NCI-H2081 (cell line): ENCODE measurements at places on chromosomes 4 and X.

- no peak for DNase-seq
Measured at GRCh38 chr4:8472158-8472688, 31.6 kb downstream of the TRMT44 start.

- DNase-seq: no peak
Measured at GRCh38 chr4:145351162-145351561, 130.5 kb upstream of the SMAD1 start.

GRCh38 chr4:121358473-121358872, 22.3 kb downstream of the QRFPR start:
- DNase-seq: no peak

DNA sequence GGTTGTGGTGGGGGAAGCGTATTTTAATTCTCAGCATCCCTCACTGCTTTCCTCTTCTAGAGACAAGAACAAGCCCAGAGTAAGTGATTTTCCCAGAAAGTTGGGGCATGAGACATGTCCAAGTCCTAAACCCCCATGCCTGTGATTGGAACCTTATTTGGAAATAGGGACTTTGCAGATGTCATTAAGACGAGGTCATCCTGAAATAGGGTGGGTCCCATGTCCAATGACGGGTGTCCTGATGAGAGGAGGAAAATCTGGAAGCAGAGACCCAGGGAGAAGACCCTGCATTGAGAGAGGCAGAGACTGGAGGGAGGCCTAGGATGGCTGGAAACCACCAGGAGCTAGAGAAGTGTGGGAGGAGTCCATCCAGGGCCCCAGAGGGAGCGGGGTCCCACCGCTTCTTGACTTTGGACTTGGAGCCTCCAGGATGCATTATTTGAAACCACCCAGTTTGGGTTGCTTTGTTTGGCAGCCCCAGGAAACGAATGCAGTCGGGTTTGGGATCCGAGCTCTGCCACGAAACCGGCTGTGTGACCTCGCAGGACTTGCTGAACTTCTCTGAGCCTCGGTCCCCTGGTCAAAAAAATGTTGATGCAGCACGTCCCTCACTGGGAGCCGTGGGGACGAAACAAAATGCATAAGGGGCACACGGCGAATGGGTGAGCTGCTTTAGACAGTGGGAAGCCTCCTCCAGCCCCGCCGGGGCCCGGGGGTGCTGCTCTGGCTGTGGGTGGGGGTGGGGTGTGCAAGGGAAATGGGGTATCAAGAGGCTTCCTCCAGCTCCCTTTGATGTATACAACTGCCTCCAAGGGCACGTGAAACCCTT, 113.9 kb downstream of the CPZ start:
- DNase-seq: no peak

DNA sequence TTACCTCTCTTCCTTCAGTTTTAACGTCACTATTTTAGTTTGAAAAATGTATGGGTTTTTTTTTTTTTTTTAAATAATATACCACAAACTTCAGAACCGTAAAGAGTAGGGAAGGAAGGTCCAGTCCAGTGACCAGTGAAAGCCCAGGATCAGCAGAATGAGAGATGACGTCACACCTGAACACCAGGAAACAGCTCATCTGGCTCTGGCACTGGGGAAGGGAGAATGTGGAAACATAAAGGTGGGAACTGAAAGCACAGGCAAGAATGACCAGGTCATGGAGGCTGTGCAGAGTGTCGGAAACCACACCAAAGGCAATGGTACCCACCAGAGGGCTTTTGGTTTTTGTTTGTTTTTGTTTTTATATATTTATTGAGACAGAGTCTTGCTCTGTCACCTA, 141.2 kb downstream of the DHX15 start:
- DNase-seq: no peak

DNA sequence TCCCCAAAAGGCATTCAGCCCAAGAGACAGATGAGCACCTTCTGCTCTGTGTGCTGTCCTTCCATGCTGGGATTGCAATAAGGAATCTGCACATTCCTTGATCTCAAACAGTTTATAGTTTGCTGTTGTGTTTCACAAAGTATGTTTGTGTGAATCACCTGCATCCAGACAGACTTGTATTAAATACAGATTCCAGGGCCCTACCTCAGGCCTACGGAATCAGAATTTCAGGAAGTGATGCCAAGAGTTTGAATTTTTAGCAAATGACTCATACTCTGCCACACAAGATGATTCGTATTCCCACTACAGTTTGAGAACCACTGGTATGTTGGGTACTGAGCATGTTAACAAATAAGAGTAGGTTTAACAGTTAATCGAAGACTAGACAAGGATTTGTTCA, 7.0 kb downstream of the VAMP7 start:
- DNase-seq: no peak

- DNase-seq: no peak
Measured at GRCh38 chrX:15158736-15159406, 111.0 kb downstream of the ASB9 start.
